ENCODE measurements at places on chromosomes 1 and 21.

DNA sequence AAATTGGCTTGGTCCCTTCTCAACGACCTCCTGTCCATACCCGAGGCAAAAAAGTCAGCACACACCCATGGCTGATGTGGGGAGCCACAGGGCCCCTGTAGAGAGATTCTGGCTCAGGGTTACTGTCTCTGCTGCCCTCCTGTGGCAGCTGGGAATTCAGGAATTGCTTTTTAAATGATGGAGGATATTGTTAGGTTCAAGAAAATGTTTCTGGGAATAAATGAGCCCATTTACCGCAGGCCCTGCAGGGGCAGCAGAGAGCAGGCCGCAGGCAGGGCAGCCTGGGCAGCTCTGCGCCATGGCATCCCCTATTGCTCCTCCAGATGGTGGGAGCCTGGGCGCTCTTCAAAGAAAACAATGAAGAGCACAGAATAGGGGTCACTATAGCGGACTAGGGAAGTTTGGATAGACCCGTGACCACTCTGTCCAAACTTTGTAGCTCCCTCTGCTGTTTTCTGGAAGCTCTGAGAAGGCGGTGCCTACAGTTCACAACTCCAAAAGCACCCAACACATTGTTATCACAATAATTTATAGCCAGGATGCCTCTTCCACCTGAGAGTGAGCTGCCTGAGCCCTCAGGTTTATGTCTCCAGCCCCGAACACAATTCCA, 201.1 kb downstream of the BACH1 start:
- DNase-seq: no peak

DNA sequence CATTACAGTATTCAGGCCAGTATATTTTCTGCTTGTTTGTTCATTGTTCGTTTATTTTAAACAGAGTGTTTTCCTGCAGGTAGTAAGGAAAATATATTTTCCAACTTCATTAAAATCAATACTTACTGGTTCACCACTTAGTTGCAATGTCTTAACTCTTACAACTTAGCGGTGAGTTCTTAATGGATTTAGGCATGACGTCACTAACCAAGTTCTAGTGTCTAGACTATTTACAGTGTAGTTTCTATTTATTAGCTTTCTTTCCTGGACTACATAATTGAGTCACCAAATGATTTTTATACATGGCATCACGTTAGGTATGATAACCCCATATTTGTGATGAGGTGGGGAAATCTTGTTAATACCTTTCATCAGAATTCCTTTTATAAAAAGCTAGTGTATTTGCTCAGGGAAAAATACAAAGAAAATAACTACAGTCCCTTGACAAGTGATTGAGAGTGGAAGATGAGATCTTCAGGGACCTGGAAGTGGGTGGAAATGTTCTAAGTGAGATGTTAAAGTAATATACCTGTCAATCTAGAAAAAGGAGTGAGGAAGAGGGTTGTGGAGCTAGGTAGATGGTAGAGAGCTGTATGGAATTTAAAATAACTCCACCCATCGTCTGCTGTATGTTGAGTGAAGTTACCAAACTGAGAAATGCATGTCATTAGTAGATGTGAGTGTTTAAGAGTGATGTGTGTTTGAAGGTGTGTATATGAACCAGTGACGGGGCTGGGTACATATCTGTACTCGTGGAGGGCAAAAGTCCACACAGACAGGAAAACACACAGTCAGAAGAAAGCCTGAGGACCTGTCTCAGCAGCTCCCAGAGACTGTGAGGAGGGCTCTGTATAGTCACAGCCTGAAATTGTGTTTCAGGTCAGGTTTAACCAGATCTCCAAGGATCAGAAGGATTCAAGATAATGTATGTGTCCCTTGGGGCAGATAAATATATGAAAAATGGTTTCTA, 197.6 kb upstream of the ADAMTS5 start:
- DNase-seq: no peak

DNA sequence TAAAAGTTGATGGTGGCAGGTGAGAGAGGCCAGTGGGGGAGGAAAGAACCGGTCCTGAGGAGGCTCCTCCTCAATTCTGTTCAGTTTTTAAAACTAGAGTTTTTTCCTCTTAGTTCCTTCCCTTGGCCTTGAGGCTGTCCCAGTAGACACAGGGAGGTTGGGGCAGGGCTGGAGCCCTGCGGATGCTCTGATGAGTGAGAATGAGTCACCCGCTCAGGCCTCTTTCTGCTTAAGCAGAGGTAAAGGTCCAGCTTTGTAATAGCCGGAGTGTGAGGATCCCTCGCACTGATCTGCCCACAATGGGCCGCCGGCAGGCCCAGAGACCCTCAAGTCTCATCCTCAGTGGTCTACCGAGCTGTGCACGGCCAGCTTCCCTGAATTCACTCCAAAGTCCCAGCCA, 49.6 kb upstream of the IRF2BP2 start:
- DNase-seq: no peak

DNA sequence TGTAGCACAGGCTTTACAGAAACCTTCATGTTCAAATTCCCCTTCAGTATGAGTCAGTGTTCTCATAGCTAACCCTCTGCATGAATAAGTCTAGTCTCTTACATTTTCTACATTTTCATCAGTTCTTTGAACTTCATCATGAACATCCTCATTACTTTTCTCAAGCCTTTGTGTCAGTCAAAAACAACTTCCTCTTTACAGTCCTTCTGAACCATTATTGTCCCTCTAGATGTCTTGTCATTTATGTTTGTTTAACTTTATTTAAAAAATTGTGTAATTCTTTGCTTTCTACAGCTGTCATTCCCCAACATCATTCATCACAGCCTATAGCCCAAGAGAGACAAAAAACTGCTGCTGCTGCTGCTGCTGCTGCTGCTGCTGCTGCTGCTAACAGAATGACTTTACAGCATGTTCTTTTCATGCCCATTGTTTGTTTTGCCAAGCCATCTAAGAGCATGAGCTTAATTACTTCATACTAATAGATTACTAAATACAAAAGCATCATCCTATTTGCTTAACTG, 133.1 kb downstream of the LRRC40 start:
- no peak for DNase-seq

GRCh38 chr1:18635070-18635577, 4.5 kb downstream of the PAX7 start:
- no peak for DNase-seq

GRCh38 chr1:198275597-198275996, 118.8 kb downstream of the NEK7 start:
- DNase-seq: no peak

DNA sequence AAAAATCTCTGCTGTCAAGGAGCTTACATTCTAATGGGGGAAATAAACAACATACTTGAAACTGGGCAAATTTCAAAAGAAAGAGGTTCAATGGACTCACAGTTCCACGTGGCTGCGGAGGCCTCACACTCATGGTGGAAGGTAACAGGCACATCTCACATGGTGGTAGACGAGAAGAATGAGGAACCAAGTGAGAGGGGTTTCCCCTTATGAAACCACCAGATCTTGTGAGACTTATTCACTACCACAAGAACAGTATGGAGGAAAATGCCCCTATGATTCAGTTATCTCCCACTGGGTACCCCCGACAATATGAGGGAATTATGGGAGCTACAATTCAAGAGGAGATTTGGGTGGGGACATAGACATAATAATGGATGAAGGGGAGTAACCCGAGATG, 226.4 kb downstream of the ZP4 start:
- DNase-seq: no peak

DNA sequence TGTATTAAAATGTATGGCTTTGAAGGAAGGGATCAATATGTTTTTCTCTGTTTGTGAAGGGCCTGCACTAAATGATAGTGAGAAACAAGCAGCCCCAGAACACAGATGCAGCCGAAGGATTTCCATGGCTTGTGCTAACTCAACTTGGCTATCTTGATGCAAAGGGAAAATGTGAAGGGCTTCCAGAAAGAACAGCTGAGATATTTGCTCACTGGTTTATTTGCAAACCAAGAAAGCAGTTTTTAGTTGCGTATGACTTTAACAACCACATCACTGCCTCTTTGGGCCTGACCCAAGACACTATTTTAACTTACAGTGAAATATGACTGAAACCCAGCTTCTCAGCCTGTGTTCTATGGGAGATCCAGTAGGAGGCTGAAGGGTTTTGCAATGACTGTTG, 369.9 kb downstream of the SETD4 start:
- no peak for DNase-seq
